GM03348 (cell line): ENCODE measurements at places on chromosomes 11 and 22.

GRCh38 chr11:131370901-131371790 lies 731 bp downstream of the NTM start:
- no peak for DNase-seq

- DNase-seq, result peak; percentile 58
Observed at GRCh38 chr11:19951558-19952115, 208.6 kb downstream of the DBX1 start.

- DNase-seq, result no peak
Observed at GRCh38 chr22:28208787-28209186, 289.7 kb upstream of the PITPNB start.

DNA sequence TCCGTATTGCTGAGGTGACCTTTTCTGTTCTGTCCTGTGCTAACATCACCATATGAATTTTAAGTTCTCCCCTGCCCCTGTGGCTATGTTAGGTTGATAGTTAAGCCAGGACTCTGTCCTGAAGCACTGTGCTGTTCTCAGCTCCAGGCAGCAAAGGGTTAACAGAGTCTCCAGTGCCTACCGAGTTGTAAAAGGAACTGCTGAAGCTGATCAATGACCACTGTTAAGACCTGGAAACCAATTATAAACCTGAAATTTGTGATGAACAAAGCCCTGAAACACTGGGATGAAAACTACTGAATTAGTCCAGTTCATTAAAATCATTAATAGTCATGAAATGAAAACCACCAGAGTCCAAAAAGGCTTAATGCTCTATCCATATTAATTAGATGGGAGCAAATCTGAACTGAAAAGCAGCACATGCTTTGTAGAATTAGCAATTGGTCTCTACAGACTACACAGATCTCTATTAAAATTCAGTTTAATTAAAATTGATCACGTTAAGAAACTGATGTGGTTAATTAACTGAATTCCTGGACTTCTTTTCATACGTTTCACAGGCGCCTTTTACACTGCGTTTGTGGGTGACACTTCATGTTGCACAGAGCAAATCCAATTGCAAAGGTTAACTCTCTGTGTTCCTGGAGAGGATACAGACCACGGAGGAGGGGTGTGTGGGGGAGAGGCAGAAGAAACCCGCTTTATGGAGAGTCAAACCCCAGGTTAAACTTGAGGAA lies 188.5 kb upstream of the MPPED2 start:
- DNase-seq, result no peak

DNA sequence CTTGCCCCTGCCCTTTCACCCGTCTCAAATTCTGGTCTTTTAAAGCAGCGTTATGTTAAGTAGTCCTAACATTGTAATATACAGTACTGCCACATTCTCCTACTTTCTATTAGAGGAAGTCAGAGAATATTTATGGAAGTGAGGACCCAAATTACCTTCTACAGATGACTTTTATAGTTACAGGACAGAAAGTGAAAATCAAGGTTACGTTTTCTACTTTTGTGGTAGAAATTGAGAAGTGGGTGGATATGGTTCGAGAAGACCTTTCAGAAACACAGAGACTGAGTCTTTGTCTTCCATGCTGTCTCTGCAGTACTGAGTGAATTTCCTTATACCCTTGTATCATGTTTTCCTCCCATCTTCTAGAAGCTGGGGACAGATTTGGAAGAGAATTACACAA lies 17.1 kb downstream of the SC5D start:
- no peak for DNase-seq

- no peak for DNase-seq
Observed at GRCh38 chr22:49671331-49672013, 156.2 kb downstream of the BRD1 start.

- peak; percentile 27 for DNase-seq
Observed at GRCh38 chr11:41281131-41281742, 178.2 kb downstream of the LRRC4C start.

- DNase-seq, result no peak
Observed at GRCh38 chr22:32409977-32410376, 2.1 kb downstream of the RTCB start.

GRCh38 chr22:19098157-19098556 lies 24.1 kb downstream of the DGCR2 start:
- no peak for DNase-seq

- DNase-seq, result peak; percentile 78
Observed at GRCh38 chr11:9138612-9139579, 47.5 kb upstream of the SCUBE2 start.

- DNase-seq, result no peak
Observed at GRCh38 chr11:12755510-12756453, 81.6 kb downstream of the TEAD1 start.

GRCh38 chr11:47507563-47508239 lies 45.2 kb downstream of the CELF1 start:
- no peak for DNase-seq

GRCh38 chr11:13221722-13222121 lies 55.9 kb upstream of the BMAL1 start:
- no peak for DNase-seq

DNA sequence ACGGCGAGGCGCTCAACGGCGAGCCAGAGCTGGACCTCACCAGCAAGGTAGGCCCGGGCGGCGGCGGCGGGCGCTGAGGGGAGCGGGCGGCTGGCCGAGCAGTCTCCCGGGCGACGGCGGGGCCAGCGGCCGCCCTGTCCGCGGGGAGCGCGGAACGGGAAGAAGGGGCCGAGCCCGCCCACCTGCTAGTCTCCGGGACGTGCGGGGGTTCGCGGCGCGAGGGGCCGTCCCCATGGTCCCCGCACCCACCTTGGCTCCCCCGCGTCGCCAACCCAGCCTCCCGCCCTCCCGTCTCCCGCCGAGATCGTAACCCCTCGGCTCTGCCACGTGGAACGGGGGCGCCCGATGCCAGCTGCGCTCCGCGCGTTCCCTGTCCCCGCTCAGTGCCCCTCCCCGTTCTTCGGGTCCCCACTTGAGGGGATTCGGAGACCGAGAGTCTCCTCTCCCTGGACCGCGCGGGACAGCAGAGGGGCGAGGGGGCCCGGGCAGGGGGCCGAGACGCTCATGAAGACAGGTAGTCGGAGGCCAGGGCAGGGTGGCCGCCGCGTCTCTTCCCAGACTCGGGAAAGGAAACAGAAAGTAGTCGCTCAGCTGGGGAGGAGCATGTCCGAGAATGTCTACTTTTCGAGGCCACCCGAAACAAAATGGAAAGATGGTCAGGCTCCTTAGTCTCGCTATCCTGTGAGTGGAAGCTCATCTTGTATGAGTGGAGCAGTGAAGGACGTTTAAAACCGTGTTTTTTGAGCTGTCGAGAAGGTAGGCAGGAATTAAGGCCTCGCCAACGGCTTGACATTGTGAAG lies 557 bp downstream of the GTPBP1 start:
- peak; percentile 46 for DNase-seq

DNA sequence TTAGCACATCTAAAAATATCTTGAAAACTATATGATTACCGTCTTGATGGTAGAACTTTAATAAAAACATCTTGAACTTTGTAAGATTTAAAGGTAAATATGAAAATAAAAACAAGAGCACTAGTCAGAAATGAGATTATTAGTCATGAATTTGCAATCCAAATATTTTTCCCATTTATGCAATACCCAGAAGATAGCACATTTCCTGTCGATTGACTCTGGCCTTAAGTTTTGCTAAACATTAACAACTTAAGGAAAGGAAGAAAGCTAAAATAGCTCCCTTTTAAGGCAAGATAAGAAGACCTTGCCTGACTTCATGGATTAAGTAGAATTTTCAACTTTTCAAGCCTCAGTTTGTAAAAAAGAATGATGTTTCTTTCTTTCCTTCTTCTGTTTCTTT lies 1374.7 kb upstream of the RAG2 start:
- no peak for DNase-seq

DNA sequence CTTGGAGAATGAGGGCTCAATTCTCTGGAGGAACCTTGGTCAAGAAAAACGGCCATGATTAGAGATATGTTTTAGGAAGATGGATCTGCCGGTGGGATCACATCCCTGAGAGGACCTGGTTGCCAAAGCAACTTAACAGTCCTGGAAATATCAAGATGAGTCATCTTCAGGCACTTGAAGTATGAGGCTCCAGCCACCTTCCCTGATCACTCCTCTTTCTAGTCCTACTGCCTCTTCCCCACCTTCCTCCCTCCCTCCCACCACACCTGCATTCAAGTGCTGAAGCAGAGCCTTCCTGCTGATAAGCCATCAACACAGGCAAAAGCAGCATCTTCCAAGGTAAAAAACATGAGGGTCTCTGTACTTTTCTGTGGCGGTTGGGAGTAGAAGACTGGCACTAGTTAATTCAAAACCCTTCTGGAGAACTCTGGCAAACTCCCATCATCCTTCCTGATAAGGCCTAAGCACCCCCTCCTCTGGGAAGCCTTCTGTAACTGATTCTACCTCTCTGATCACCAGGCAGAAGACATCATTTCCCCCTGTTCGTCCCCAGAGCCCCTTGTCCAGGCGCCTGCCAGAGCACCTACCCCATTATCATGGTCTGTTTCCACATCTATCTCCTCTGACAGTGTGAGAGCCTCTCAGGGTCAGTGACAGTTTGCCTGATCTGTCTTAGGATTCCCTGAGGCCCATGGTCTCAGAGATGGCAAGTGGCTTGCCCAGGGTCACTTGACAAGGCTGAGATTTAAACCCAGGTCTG lies 79.8 kb downstream of the CLPB start:
- no peak for DNase-seq

DNA sequence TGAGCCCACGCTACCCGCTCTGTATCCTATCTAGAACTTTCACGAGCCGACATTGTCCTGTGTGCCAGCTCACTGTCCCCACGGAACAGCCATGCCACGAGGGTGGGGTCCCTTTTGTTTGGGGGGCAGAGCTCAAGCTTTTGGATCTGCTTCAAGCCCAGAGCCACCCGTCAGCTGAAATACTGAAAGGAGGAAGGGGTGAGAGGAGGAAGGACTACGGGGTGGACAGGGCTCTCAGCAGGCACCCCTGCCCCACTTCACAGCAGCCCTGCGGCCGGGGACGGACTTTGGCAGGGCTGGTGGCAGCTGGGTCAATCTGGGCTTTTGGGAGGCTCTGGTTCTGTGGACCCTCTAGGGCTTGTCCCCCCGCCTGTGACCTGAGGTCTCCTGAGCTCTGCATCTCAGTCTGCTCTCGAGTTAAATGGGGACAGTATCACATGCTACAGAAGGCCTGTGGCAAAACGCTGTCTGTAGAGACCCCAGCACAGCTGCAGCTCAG lies 30.0 kb upstream of the MUC5AC start:
- DNase-seq, result no peak

GRCh38 chr11:103114836-103115235 lies 5.6 kb downstream of the DYNC2H1 start:
- DNase-seq, result no peak

GRCh38 chr11:47510209-47510608 lies 42.7 kb downstream of the CELF1 start:
- DNase-seq, result no peak

DNA sequence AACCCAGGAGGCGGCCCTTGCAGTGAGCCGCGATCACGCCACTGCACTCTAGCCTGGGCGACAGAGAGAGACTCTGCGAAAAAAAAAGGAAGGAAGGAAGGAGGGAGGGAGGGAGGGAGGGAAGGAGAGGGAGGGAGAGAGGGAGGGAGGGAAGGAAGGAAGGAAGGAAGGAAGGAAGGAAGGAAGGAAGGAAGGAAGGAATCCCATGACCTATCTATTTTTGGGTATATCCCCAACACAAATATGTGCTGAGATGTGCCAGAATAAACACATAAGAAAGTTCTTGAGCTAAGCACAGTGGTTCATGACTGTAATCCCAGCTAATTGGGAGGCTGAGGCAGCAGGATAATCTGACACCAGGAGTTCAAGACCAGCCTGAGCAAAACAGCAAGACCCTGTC lies 82.0 kb downstream of the SIK3 start:
- no peak for DNase-seq

DNA sequence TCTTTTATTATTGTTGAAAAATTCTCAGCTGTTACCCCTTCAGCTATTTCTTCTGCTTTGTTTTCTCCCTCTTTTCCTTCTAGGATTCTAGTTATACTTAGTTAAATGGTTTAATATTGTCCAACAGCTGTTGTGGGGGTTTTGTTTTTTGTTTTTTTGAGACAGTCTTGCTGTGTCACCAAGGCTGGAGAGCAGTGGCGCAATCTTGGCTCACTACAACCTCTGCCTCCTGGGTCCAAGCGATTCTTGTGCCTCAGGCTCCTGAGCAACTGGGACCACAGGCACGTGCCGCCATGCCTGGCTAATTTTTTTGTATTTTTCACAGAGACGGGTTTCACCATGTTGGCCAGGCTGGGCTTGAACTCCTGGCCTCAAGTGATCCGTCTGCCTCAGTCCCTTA lies 12.7 kb downstream of the SDHAF2 start:
- DNase-seq, result no peak

- no peak for DNase-seq
Observed at GRCh38 chr11:79610139-79610538, 169.3 kb upstream of the TENM4 start.

- no peak for DNase-seq
Observed at GRCh38 chr11:117898059-117898458, 21.6 kb upstream of the FXYD6 start.

DNA sequence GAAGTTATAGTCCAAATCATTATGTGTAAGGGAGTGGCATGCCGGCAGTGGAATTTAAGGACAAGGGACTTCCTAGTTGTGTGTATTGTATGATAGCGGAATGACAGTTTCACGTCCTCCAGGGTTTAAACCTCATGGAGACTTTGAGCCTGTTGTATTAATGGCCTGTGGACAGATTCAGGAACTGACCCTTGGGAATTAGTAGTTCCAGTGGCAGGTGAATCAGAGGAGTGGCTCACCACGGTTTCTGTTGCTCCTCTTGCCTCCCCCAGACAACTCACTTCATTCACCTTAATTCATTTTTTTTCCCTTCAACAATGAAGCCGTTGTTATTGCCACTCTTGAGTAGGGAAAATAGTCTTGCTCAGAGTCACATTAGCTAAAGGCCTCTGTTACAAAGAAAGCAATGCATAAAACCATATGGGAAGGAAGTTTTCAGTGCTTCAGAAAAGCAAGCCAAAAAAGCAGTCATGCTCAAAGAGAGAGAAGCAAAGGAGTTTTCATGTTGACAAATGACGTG lies 22.6 kb downstream of the AMOTL1 start:
- no peak for DNase-seq

- DNase-seq, result no peak
Observed at GRCh38 chr11:94879006-94879405, 94.3 kb downstream of the CWC15 start.

DNA sequence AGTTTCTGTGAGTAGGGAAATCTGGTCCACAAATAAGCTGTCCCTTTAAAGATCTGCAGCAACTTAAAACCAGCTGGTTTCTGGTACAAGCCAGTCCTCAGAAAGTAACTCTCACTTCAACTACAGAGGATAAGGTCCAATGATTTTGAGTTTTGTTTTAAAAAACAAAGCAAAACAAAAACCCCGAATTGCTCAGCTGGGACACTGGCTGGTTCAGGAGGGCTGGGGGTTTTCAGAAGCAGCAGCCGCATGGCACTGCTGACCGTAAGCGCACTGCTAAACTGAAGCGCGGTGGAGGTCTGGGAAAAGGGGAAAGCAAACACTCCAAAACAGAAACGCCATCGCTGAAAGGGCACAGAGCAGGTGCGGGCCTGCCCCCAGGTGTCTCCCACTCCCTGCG lies 59.7 kb downstream of the MICAL3 start:
- DNase-seq, result no peak

DNA sequence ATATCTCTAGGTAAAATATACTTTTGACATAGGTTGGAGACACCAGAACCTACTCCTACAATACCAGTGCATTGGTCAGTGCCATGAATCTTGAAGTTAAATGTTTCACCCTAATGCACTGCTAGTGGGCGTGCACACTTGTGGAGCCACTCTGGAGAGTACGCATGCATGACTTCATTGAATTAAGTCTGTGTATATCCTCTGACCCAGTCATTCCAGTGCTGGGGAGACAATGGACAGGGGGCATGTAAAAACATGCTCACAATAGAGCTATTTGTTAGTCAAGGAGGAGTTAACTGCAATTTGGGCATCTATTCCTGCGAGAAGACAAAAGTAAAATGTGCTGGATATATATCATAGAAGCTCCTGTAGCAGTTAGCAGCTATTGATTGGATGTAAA lies 335.4 kb upstream of the NCAM1 start:
- DNase-seq, result no peak
